ENCODE measurements at places on chromosomes 1 and 21. TPM values are rescaled to one million over a fixed set of nuclear protein-coding genes. Genes with fewer than 3 reads are reported as not detected.
A peak's percentile ranks its signal among the peaks of the same experiment; 100 is the strongest.

GRCh38 chr21:36320421-36321324 is 676 bp downstream of the MORC3 start:
- DNase-seq, result peak; percentile 71

DNA sequence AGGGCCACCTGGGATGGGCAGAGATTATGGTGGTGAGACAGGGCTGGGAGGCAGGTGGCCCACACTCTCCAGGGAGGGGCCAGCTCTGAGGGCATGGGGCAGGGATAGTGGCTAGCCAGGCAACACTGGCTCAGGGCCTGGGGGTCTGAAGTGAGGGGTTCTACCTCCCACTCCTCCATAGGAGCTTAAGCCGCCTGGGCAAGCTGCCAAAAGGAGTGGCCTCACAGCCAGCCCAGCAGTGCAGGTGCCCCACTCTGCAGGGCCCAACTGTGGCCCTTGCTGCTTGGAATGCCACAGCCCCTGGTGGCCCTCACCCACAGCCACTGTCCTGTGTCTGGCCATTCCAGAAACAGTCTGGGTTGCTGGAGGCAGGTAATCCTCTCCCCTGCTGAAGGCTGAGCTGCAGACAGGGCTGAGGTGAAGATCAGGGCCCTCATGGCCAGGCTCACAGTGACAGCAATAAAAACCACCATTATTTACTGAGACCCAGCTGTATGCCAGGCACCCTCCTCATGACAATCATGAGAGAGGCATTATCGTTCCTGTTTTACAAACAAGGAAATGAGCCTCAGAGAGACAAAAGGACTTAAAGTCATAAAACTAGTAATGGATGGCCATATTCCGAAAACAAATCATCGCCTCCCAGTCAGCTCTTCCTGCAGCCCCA is 31.0 kb downstream of the KIF21B start:
- no peak for DNase-seq

DNA sequence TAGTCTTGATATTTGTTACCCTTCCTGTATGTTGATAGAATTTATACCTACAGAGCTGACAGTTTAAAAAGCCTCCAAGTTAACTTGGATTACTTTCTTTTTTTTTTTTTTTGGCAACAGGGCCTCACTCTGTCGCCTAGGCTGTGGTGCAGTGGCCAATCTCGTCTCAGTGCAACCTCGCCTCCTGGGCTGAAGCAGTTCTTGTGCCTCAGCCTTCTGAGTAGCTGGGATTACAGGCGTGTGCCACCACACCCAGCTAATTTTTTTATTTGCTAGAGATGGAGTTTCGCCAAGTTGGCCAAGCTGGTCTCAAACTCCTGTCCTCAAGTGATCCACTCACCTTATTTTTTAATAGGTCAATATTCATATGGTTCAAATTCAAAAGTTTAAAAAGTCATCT is 32.7 kb downstream of the WDTC1 start:
- no peak for DNase-seq

GRCh38 chr1:23594927-23595353 is 35.6 kb upstream of the ID3 start:
- DNase-seq, result no peak

DNA sequence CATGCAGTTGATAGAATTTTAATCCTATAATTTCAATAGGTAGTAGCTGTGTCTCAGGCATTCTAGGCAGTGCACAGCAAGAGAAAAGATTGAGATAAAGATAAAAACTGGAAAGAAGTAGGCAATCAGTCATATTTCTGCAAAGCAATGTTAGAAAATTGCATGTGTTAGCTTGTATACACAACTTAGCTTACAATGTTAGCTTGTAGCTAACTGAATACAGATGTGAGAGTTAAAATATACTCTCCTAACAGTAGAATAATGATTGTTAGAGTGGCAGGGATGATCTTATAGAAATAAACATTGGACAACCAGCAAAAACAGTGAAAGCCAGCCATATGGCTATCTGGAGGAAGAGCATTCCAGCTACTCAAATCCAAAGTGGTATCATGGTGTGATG is 29.0 kb downstream of the PTPRC start:
- no peak for DNase-seq

- no peak for DNase-seq
Observed at GRCh38 chr1:37814252-37814651, 6.2 kb upstream of the YRDC start.

DNA sequence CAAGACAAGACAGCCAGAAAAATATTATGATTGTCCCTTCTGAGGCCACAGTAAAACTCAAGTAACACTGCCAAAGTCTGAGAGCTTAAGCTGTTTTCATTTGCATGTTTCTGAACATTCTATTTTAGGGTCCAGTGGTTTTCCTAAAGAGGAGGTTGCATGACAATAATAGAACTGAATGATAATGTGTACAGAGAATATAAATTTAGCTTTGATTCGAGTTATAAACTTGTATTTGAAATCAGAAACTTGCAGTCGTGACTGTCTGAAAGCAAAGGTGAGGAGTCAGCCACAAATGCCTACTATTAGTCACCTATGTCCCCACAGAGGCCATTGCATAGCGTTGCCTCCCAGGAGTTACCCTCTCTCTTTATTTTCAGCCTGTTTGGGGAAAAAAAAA is 363.1 kb upstream of the ADGRL2 start:
- DNase-seq, result no peak

DNA sequence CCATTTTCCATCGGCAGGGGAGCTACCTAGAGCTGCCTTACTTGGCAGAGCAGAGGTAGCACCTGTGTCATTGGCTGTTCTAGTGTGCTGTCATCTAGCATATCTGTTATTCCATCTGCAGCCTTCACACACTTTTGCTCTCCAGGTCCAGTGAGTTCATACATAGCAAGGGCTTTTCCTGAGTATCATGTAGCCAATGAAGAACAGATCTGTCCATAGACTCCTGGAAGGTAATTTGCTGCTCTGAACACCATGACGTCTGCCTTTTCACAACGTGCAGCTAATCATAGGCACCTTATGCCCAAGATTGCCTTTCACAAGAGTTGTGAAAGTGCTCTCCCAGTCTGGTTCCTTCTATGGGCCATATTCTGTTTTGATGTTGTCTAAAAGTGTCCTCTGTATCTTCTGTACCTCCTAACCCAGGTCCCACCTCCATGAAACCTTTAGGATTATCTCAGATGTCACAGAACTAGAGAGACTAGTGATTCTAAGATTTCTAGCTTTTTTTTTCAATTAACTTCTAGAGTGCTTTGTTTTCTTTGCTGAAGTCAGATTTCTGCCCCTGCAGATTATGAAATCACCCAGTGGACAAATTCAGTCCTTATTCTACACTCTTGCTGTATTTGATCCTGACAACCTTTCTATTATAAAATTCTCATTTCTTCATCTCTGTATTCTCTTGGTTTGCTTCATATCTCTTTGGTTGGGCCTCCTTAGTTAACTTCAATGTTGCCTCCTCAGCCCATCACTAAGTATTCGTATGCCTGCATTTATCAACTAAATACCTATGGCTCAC is 134.8 kb downstream of the PBX1 start:
- no peak for DNase-seq

DNA sequence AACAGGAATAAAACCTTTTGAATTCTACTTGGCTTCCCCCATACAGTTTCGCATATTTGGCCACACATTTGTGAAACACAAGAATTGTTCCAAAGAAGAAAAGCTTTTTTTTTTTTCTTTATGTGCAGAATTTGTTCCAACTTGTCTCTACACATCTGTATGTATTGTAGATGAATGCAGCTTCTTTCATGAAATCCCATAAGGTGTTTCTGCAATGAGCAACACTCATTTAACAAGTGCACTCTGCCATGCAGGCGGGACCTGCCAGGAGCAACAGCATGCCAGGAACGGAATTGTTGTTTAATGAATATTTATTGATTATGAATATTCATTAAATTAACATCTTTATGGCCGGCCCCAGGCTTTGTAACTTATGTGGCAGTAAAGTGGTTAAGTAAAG is 1075.0 kb downstream of the TTLL7 start:
- DNase-seq, result no peak

DNA sequence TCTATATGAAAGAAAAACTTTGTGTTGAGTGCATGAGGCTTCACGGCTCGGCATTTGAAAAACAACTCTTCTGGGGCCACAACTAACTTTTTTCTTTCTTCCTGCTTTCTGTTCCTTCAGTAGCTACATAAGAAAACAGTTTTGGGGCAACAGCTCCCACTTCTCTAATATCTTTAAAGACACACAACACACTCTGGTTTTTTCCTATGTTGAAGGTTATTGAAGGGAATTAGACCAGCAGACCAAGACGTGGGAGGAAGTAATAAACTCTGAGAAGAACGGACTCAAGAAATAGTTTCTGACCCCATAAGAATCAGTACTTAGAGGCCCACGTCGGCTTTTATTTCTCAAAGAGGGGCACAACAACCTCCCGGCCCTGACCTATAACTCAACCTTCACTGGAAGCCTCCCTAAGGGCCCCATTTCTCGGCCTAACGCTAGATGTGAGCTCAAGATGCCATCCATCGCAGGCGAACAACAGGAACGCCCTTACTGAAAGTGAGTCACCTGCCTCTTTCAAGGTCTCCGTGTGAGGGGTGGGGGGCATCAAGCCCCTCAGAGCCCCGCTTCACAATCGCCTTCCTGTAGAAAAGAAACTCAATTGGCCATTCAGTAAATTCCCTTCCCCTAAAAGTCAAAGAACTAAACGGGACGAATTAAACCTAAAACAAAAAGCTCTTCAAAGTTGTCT is 844 bp downstream of the ZMYM6 start:
- peak; percentile 51 for DNase-seq

DNA sequence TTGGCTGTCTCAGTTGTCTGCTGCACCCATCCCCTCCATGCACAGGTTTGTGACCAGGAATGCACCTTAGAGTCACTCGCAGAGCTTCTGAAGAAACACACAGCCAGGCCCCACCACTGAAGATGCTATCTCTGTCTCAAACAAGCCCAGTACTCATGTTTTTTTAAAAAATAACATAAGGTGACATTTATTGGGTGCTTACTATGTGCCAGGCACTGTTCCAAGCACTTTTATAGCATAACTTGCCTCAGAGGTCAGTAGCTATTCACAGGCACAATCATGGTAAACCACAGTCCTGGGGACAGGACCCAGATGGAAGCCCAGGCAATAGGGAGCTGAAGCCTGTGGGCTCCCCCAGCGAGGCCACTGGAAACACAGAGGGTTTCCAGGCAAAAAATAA is 8.8 kb upstream of the ATP13A2 start:
- no peak for DNase-seq

DNA sequence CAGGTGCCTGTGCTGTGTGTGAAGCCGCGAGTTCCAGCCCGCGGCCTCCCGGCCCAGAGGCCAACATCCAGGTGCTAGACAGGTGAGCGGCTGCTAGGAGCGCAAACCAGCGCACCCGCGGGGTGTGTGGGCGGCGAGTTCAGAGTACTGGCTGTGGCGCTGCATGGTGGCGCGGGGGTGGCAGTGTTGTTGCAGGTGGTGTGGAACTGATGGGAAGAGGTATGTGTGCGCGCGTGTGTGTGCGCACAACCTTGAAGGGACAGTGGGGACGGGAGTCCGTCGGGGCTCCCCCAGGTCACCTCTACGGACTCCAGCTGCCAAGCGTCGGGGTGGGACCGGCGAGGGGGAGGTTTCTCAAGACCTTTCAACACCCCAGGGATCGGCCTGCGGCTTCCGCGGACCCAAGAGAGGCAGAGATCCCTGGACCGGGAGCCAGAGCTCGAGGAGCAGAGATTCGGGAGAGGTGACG is 433 bp upstream of the DMBX1 start:
- no peak for DNase-seq

DNA sequence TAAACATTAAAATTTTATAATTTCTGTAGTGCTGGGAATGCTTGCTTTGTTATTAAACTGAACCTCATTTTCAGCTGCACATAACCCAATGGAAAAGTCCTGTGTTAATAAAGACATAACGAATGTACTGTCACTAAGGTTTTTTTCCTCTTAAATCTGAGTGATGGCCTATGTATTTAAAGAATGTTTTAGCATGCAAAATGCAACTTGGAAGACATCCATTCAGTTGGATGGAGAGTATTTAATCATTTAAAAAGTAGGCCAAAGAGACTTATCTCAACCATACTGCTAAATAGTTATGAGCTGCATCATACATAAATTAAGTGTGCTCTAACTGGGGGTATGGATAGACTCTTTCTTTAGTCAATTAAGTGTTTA is 48.5 kb downstream of the RWDD3 start:
- DNase-seq, result no peak

DNA sequence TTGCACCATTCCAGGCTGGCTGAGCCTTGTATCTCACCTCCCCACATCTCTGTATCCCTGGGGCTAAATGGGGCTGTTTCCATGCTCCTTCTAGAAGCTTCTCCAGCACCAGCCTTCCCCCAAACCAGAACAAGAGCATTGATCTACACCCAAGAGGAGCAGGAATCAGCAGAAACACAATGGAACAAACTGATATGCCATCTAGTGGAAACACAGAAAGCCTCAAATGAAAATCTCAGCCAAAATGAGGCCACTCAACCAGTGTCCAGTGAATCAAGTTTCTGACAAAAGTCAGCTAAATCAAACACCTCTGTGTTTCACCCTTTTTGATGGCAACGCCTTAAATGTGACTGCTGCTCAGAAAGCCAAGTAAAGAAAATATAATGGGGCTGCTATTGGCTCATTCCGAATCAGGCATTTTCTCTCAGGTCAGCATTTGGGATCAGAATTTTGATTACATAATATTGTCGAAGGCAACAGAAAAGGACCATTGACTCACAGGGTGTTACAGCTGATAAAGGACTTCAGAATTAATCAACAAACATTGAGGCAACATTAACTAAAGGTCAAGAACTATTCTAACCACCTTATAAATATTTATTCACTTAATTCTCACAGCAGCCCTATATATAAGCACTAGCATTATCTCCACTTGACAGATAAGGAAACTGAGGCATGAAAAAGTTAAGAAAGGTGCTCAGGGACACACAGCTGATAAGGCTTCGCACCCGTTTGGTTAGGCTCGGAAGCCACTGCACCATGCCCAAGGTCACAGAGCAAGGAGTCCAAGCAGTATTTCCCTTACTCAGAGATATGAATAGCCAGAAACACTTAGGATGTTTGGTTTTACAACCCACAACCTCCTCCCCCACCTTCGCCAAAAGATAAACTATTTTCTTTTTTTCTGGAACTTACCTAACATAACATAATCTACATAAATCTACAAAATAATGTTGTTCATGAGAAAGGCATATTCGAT is 85.8 kb upstream of the KCNJ15 start:
- no peak for DNase-seq

GRCh38 chr1:22654692-22655091 is 1.7 kb downstream of the C1QB start:
- no peak for DNase-seq

- no peak for DNase-seq
Observed at GRCh38 chr1:55362558-55362957, 147.4 kb upstream of the USP24 start.

The TEX38 gene
- not detected for total RNA-seq

The GNAT2 gene
- not detected for total RNA-seq

The ORC1 gene
- total RNA-seq, result 0.19 TPM

The CELA3A gene
- 0.65 TPM for total RNA-seq

The SLC22A15 gene
- 0.50 TPM for total RNA-seq

The CYP4A22 gene
- not detected for total RNA-seq

The SPRR2F gene
- total RNA-seq, result not detected

The LRRC53 gene
- total RNA-seq, result not detected

The EPHB2 gene
- total RNA-seq, result 2.1 TPM

The ACTL8 gene
- not detected for total RNA-seq

The LRRC38 gene
- 26.8 TPM for total RNA-seq

The CR1 gene
- total RNA-seq, result 1.0 TPM

The EVA1C gene
- 6.1 TPM for total RNA-seq

All from psoas muscle (tissue), 8 donors.